ENCODE measurements at places on chromosomes 7 and 10.

DNA sequence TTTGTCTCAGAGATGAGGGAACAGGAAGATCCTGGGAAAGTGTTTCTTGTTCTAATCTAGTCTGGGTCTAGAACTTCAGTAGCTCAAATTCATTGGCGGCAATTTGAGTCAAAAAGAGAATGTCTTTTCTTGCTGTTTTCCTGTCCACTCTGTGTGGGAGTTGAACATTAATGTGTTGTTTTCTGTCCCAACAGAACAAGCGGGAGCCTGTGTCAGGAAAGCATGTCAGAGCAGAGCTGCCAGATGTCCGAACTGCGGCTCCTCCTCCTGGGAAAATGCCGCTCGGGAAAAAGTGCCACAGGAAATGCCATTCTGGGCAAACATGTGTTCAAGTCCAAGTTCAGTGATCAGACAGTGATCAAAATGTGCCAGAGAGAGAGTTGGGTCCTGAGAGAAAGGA is 16.0 kb downstream of the GIMAP8 start:
- H3K27me3 ChIP-seq: no peaks in the 10 kb centered on the region
- no peak for DNase-seq
- H3K4me1 ChIP-seq: no peaks in the 10 kb centered on the region
- no peak overlapping the region for H3K4me3 ChIP-seq
- no peak overlapping the region for H3K27ac ChIP-seq

DNA sequence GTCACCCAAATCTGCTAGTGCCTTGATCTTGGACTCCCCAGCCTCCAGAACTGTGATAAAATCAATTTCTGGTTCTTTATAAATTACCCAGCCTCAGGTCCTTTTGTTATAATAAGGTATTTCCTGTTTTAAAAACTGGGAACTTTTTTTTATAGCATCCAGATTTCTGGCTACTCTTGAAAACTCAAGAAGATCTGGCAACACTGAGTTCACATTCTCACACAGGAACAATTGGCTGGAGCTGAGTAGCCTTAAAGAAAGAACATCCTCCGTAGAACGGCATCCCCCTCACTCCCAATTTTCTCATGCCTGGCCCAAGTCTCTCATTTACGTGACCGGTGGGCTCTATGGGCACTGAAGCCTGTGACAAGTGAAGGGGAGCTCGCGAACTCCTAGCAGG is 47.1 kb downstream of the SLC35G1 start:
- H3K4me1 ChIP-seq: no peaks in the 10 kb centered on the region
- H3K36me3 ChIP-seq: no peaks in the 10 kb centered on the region
- no peak overlapping the region for H3K27ac ChIP-seq

- peak overlapping the region; percentile 52 for H3K4me3 ChIP-seq
- no peak for DNase-seq
- no peaks in the 10 kb centered on the region for H3K36me3 ChIP-seq
- H3K27ac ChIP-seq: no peak overlapping the region
Observed at GRCh38 chr10:29199941-29200679, 88.8 kb upstream of the LYZL1 start.

GRCh38 chr10:26725837-26726727 is 28.6 kb downstream of the PDSS1 start:
- no peak overlapping the region for H3K27ac ChIP-seq
- no peaks in the 10 kb centered on the region for H3K27me3 ChIP-seq
- H3K4me1 ChIP-seq: no peaks in the 10 kb centered on the region
- no peak overlapping the region for H3K4me3 ChIP-seq
- H3K36me3 ChIP-seq: peaks cover 18% of the 10 kb centered on the region

GRCh38 chr10:10665750-10666149 is 351.9 kb upstream of the CELF2 start:
- DNase-seq: no peak
- H3K4me1 ChIP-seq: no peaks in the 10 kb centered on the region
- H3K27ac ChIP-seq: no peak overlapping the region
- no peaks in the 10 kb centered on the region for H3K36me3 ChIP-seq
- H3K27me3 ChIP-seq: no peaks in the 10 kb centered on the region

GRCh38 chr10:89915968-89916367 is 214.6 kb downstream of the KIF20B start:
- peaks cover 6% of the 10 kb centered on the region for H3K27me3 ChIP-seq
- no peak overlapping the region for H3K4me3 ChIP-seq
- no peak overlapping the region for H3K27ac ChIP-seq
- no peaks in the 10 kb centered on the region for H3K36me3 ChIP-seq

GRCh38 chr10:133096616-133097269 is 9.0 kb downstream of the ADGRA1 start:
- H3K4me3 ChIP-seq: no peak overlapping the region
- peaks cover 7% of the 10 kb centered on the region for H3K27me3 ChIP-seq
- DNase-seq: no peak

DNA sequence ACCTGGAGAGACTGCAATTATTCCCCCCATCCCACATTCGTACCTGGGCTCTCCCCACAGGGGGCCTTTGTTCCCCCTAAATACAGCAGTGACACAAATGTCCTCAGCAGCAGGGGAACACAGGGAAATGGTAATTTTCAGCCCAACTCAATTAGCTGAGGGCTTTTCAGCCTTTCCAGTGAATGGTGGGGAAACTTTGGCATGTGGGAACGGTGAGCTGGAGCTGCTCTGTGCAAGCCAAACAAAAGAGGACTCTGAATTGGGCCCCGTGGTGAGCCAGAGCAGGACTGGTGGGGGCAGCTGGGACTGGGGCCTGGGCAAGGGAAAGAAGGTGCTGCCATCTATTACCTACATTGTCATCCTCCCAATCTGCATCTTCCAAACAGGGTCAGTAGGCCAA is 51.0 kb downstream of the FBXW4 start:
- H3K36me3 ChIP-seq: peaks cover 5% of the 10 kb centered on the region
- H3K4me1 ChIP-seq: no peaks in the 10 kb centered on the region
- H3K27ac ChIP-seq: no peak overlapping the region
- no peak for DNase-seq
- no peak overlapping the region for H3K4me3 ChIP-seq

DNA sequence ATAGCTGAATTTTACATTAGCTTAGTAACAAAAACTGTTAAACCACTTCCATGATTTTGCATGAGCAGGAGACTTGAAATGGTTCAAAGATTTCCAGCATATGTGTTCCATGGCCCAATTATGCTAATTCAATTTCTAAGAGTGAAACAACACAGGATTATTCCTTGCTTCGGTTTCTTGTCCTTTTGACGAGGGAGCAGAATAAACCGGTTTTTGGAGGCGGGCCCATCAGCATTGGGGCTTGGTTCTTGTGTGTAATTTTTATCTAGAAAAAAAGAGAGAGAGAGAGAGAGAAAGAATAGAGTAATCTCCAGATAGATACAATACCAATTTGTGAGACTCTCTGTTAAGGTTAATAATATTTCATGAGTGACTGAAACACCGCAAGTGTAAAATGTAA is 159.5 kb upstream of the ETV1 start:
- no peak overlapping the region for H3K4me3 ChIP-seq
- no peak overlapping the region for H3K27ac ChIP-seq
- H3K4me1 ChIP-seq: no peaks in the 10 kb centered on the region

DNA sequence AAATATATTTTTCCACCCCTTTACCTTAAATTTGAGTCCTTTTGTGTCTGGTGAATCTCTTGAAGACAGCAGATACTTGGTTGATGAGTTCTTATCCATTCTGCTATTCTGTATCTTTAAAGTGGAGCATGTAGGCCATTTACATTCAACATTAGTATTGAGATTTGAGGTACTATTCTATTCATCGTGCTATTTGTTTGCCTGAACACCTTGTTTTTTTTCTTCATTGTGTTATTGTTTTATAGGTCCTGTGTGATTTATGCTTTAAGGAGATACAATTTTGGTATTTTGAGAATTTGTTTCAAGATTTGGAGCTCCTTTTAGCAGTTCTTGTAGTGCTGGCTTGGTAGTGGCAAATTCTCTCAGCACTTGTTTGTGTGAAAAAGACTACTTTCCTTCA is 29.9 kb downstream of the GDI2 start:
- H3K27ac ChIP-seq: no peak overlapping the region
- no peak overlapping the region for H3K4me3 ChIP-seq
- peaks cover 59% of the 10 kb centered on the region for H3K36me3 ChIP-seq
- H3K27me3 ChIP-seq: no peaks in the 10 kb centered on the region
- H3K4me1 ChIP-seq: peaks cover 12% of the 10 kb centered on the region
- DNase-seq: no peak

DNA sequence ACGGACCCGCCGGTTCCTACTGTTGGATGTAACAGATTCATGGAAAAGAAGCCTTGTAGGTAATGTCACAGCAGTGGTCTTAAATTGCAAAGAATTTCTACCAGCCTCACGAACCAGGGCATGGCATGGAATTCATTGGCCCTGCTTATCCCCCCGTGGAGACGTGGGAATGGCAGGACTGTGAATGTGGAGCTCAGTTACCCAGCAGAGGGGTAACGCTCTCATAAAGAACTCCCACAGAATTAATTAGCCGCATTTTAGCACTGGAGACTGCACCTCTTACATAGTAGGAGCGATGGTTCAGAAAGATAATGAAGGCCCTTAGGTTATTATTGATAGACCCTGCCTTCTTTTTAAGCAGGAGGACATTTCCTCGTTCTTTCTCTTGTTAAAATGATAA is 715.4 kb downstream of the AUTS2 start:
- no peaks in the 10 kb centered on the region for H3K27me3 ChIP-seq
- H3K4me3 ChIP-seq: no peak overlapping the region
- DNase-seq: no peak
- peaks cover 4% of the 10 kb centered on the region for H3K4me1 ChIP-seq
- H3K36me3 ChIP-seq: no peaks in the 10 kb centered on the region

- no peak overlapping the region for H3K4me3 ChIP-seq
- no peaks in the 10 kb centered on the region for H3K4me1 ChIP-seq
- H3K27ac ChIP-seq: no peak overlapping the region
- H3K27me3 ChIP-seq: no peaks in the 10 kb centered on the region
Observed at GRCh38 chr10:35208536-35208935, 81.9 kb downstream of the CREM start.

GRCh38 chr7:132977234-132977633 is 104.7 kb downstream of the CHCHD3 start:
- H3K4me3 ChIP-seq: no peak overlapping the region
- no peaks in the 10 kb centered on the region for H3K27me3 ChIP-seq
- H3K27ac ChIP-seq: no peak overlapping the region
- peaks cover 6% of the 10 kb centered on the region for H3K4me1 ChIP-seq

DNA sequence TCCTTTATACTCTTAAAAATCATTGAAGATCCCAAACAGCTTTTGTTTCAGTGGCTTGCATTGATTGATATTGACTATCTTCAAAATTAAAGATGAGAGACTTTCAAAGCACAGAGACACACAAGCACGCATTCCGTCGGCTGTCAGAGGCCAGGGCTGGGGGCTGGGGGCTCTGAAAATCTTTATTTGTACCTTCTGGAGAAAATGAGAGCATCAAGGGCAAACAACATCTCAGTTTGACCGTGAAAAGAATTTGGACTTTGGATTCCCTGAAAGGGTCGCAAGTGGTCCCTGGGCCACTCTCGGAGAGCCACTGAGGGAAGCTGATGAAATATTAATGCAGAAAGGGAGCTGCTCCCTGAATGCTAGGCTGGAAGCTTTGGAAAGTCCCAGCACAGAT is 96.4 kb downstream of the CHST15 start:
- no peak for DNase-seq
- peak overlapping the region; percentile 74 for H3K27ac ChIP-seq
- peaks cover 57% of the 10 kb centered on the region for H3K4me1 ChIP-seq
- peaks cover 16% of the 10 kb centered on the region for H3K27me3 ChIP-seq
- peak overlapping the region; percentile 48 for H3K4me3 ChIP-seq

DNA sequence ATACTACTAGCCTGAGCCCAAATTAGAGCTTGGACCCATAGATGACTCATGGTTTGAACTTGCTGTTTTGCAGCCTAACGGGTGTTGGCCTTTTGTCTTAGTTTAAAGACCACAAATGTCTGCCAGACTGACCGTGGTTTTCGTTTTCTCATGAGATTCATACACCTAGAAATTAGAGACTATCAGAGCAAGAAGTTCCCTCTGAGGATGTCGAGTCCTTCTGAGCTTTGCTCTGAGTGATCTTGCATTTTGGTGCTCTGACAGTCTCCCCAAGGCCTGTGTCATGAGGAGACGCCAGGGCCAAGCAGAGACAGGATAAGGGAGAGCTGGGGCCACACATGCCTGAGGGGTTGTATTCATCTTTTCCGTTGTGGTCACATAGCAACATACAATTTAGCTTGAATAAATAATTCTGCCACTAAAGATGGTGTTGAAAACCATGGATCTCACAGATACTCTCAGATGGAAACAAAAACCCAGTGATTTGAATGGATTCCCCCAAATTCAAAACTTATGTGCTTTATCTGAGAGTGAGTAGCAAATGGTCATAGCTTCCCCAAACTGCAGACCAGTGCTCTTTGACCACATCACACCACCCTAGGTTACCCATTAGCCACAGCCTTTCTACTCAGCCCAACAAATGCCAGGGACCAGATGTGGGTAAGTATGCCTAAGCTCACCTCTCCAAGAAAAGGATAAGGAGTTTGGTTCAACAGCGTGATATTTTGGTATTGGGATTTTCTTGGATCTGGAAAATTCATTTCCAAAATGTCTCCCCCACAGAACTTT is 762.0 kb upstream of the IGFBP3 start:
- H3K27me3 ChIP-seq: no peaks in the 10 kb centered on the region
- no peak overlapping the region for H3K4me3 ChIP-seq
- H3K36me3 ChIP-seq: no peaks in the 10 kb centered on the region
- peaks cover 14% of the 10 kb centered on the region for H3K4me1 ChIP-seq
- peak; percentile 62 for DNase-seq
- peak overlapping the region; percentile 65 for H3K27ac ChIP-seq

DNA sequence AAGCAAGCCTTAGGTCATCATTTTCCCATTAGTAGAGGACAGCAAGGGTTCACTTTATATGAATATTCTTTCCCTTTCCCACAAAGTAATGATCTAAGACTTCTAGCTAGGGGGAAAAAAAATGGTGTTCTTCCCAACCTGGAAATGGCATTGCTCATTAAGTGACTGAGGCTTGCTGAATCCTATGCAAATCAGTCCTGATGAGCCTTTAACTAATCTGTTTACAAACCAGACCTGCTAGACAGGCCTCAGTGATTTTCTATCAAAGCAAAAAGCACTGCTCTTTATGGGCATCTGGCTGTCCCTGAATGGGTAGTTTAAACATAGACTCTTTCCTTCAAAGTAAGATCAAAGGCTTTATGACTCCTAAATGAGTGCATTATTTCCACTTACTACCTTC is 146.3 kb downstream of the HIBADH start:
- DNase-seq: no peak
- H3K4me1 ChIP-seq: peaks cover 4% of the 10 kb centered on the region
- H3K27ac ChIP-seq: no peak overlapping the region
- H3K36me3 ChIP-seq: no peaks in the 10 kb centered on the region
- no peak overlapping the region for H3K4me3 ChIP-seq
- no peaks in the 10 kb centered on the region for H3K27me3 ChIP-seq

DNA sequence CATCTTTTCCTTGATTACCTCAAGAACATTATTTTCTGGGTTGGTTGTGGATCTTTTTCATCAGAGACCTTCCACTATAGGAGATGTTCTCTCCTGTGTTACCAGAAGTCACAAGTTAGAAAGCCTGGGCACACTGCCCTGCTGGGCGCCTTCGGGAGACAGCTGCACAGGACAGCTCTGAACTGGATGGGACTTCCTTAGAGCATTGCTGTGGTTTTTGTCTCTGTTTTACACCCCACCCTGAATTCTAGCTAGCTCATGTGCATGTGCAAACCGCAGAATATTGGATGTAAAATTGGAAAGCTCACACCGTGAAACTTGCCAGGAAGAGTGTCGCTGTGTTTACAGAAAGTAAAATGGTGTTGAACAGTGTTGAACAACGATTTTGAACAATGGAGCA is 54.4 kb upstream of the SEC61G start:
- DNase-seq: no peak
- H3K4me3 ChIP-seq: no peak overlapping the region
- H3K27ac ChIP-seq: no peak overlapping the region
- H3K4me1 ChIP-seq: peaks cover 24% of the 10 kb centered on the region
- H3K27me3 ChIP-seq: peaks cover 4% of the 10 kb centered on the region

GRCh38 chr7:4837803-4838625 is 23.8 kb downstream of the PAPOLB start:
- H3K27me3 ChIP-seq: no peaks in the 10 kb centered on the region
- H3K27ac ChIP-seq: no peak overlapping the region
- no peak overlapping the region for H3K4me3 ChIP-seq
- DNase-seq: no peak
